ENCODE measurements at places on chromosomes 16 and 17.

DNA sequence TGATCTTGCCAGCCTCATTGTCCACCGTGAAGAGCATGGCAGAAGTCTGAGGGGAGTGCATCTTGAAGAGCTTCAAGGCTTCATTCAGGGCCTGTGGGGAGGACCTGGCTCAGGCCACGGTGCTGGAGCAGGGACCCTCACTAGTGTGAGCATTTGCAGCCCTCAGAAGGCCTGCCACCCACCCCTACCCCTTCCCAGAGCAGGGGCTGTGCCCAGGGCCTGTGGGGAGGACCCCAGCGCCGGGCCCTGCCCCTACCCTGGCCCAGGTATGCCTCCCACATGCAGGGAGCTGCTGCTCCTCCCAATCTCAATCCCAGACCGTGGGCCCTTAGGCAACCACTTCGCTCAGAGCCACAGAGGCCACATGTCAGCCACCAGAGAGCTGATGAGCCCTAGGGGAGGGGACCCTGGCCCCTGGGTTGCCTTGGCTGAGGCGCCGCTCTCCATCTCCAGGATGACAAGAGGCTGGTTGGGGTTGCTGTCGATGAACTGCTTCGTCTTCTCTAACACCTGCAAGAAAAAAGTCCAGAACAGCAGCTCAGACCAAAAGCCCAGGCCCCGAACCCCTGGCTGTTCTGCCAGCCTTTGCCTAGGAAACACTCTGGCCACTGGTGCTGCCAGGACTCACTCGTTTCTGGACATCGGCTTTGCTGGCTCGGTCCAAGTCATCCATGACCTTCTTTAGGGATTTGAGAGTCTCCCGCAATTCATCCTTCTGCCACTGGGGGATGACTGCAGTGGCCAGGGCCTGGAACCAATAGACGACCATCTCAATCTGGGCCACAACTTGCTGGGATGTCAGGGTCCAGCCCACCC lies 1.8 kb upstream of the EXOSC6 start:
- no peak overlapping the region for H3K4me3 ChIP-seq
- H3K4me1 ChIP-seq = peaks cover 11% of the 10 kb centered on the region
- no peak overlapping the region for H3K27ac ChIP-seq
- no peaks in the 10 kb centered on the region for H3K27me3 ChIP-seq
- no peaks in the 10 kb centered on the region for H3K36me3 ChIP-seq

DNA sequence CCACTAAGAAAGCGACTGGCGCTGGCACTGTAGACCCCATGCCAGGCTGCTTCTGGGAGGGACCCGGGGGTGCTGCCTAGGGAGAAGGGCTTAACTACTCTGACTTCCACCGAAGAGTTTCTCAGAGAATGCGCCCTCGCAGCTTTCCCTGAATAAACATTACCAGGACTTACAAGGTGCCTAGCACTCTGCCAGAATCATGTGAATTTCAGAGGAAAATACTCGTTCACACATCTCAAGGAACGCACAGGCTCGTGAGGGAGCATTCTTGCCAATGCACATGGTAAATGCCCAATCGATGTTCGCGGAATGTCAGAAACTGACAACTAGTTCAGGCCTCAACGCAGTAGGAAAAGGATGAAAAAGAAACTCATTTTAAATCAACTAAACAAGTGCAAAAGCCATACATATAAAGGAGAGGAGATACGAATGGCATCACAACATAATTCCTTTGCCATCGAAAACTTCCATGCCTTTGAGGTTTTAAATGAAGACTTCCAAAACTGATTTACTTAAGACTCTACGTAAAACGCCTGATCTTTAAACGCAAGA lies 999 bp downstream of the CMC2 start:
- H3K27ac ChIP-seq = peak overlapping the region; percentile 98
- H3K4me3 ChIP-seq = peak overlapping the region; percentile 81
- H3K36me3 ChIP-seq = no peaks in the 10 kb centered on the region

DNA sequence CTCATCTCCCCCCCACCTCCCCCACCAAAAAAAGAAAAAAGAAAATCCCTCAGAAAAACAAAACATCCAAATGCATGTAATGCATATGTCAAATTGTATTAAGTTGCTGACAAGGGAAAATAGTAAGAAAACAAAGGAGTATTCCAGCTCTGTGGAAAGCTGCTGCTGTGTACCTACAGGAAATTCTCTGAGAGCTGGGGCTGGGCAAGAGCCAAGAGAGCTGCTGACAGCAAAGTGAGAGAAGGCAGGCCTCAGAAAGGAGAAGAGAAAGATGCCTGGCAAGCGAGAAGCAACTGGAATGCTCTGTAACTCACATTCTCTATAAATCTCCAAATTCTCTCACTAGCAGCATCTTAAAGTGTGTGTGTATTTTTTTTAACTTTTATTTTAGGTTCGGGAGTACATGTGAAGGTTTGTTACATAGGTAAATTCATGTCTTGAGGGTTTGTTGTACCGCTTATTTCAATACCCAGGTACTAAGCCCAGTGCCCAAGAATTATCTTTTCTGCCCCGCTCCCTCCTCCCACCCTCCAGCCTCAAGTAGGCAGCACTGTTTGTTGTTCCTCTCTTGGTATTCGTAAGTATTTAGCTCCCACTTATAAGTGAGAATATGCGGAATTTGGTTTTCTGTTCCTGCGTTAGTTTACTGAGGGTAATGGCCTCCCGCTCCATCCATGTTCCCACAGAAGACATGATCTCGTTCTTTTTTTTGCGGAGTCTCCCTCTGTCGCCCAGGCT lies 24.4 kb downstream of the CNTROB start:
- H3K27ac ChIP-seq = peak overlapping the region; percentile 72
- no peaks in the 10 kb centered on the region for H3K36me3 ChIP-seq
- H3K27me3 ChIP-seq = no peaks in the 10 kb centered on the region
- no peaks in the 10 kb centered on the region for H3K4me1 ChIP-seq

DNA sequence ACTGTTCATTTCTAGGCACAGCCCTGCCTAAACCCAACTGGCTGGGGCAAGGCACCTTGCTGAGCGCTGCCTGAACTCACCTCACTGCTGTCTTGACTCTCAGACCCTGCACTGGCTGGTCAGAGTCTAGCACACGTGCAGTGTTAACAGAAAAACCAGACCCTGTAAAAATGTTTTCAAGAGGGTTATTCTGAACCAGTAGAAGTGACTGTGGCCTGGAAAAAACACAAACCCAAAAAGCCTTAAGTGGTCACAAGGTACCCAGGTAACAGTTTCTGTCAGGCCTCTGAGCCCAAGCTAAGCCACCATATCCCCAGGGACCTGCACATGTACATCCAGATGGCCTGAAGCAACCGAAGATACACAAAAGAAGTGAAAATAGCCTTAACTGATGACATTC lies 6.1 kb upstream of the EIF4A3 start:
- no peaks in the 10 kb centered on the region for H3K27me3 ChIP-seq
- no peaks in the 10 kb centered on the region for H3K36me3 ChIP-seq
- no peaks in the 10 kb centered on the region for H3K4me1 ChIP-seq

DNA sequence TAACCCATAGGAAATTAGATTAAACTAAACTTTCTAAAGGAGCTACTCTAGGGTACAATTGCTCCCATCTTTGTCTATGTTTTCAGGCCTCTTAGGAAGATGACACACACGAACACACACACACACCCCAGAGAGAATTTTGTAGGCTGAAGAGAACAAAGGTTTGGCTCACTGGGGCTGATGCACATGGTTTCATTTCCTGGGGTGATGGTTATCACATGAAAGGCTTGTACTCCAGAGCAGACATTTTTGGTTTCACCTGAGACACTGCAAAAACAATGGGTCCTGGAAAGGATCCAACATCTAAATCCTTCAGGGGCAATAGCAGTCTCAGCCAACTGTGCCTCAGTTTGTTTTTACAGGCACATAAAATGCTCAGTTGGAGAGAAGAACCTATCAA lies 62.8 kb downstream of the GRB7 start:
- H3K27me3 ChIP-seq = peaks cover 5% of the 10 kb centered on the region
- H3K27ac ChIP-seq = no peak overlapping the region

DNA sequence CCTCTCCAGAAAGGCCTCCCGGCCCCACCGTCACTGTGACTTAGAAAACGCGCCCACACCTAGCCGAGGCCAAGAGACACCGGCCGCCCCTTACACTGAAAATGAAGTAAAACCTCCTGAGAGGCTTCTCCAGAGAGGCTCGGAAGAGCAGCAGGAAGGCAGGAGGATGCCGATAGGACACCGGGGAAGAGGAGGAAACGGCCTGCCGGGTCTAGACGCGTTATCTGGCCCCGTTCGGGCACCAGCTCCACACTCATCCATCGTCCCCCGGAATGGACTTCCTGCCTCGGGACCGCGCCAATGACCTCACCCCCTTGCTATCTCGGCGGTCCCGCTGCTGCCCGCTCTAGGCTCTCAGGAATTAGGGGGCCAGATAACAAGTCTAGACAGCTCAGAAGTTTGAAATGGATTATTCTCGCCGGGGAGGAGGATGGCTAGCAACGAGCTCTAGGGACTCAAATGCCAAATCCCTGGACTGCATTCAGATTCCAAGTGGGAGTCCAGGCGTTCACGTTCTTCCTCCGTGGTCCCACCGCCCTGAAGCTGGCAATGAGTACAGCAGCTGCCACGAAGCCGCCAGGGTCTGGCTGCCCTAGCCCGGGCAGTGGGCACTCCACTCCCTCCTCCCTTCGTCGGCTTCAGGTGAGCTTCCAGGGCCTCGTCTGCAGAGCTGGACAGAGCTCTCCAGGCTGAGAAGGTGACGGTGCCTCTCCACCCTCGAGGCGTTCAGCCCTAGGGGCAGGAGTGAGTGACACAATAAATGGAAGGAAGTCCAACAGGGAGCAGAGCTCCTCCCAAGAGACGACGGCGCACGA lies 350.9 kb downstream of the FOXL1 start:
- no peaks in the 10 kb centered on the region for H3K27me3 ChIP-seq
- no peak for DNase-seq
- H3K36me3 ChIP-seq = no peaks in the 10 kb centered on the region
- H3K27ac ChIP-seq = no peak overlapping the region

DNA sequence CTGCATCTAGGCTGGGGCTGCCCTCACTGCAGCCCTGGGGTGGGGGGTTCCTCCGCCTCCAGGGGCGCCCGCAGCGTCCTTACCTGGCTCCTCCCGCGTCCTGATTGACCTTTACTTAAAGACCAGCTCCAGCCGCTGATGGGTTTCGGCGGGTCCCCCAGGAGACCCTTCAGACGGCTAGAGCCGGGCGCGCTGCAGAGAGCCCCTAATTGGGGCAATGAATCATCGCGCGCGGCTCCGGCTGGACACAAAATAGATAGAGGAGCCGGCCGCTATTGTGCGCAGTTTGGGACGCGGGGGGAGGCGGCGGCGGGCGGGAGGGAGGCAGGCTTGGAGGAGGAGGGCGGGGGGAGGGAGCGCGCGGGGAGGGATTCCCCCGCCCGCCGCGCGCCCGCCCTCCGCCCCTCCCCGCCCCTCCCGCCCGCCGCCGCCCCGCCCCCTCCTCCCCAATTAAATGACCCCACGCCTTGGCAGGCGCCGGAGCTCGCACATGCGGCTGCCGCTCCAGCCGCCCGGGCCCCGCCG lies 56.5 kb upstream of the CIBAR2 start:
- no peaks in the 10 kb centered on the region for H3K27me3 ChIP-seq
- peak overlapping the region; percentile 2 for H3K4me3 ChIP-seq
- no peaks in the 10 kb centered on the region for H3K36me3 ChIP-seq
- H3K27ac ChIP-seq = peak overlapping the region; percentile 58

- no peak overlapping the region for H3K4me3 ChIP-seq
- H3K27ac ChIP-seq = peak overlapping the region; percentile 85
- no peak for DNase-seq
- no peaks in the 10 kb centered on the region for H3K36me3 ChIP-seq
- H3K4me1 ChIP-seq = peaks cover 7% of the 10 kb centered on the region
These were observed 12.5 kb downstream of the TOM1L2 start for GRCh38 chr17:17959520-17960361.

- no peak overlapping the region for H3K4me3 ChIP-seq
- no peaks in the 10 kb centered on the region for H3K36me3 ChIP-seq
- no peak for DNase-seq
These were observed 43.1 kb downstream of the TBX4 start for GRCh38 chr17:61495161-61495857.

- H3K27me3 ChIP-seq = no peaks in the 10 kb centered on the region
- no peak overlapping the region for H3K4me3 ChIP-seq
- H3K4me1 ChIP-seq = no peaks in the 10 kb centered on the region
- DNase-seq = peak; percentile 60
- no peak overlapping the region for H3K27ac ChIP-seq
These were observed 122.3 kb downstream of the SSH2 start for GRCh38 chr17:29807520-29808361.

DNA sequence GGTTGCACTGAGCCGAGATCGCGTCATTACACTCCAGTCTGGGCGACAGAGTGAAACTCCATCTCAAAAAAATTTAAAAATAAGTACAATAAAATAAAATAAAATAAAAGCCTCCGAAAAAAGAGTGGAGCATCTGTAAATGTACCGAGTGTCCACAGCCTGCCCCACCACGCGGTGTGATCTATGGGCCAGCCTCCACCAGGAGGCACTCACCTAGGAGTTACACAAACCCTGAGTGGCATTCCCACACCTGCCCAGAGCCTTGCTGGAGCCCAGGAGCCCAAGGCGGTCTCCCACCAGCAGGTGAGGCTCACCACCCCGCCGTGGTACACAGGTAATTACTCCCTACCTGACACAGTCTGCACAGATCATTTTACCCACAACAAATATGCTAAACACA lies 183.2 kb downstream of the ZNF423 start:
- H3K4me1 ChIP-seq = no peaks in the 10 kb centered on the region
- H3K36me3 ChIP-seq = no peaks in the 10 kb centered on the region
- DNase-seq = no peak
- H3K27me3 ChIP-seq = no peaks in the 10 kb centered on the region
- no peak overlapping the region for H3K27ac ChIP-seq
- H3K4me3 ChIP-seq = no peak overlapping the region

DNA sequence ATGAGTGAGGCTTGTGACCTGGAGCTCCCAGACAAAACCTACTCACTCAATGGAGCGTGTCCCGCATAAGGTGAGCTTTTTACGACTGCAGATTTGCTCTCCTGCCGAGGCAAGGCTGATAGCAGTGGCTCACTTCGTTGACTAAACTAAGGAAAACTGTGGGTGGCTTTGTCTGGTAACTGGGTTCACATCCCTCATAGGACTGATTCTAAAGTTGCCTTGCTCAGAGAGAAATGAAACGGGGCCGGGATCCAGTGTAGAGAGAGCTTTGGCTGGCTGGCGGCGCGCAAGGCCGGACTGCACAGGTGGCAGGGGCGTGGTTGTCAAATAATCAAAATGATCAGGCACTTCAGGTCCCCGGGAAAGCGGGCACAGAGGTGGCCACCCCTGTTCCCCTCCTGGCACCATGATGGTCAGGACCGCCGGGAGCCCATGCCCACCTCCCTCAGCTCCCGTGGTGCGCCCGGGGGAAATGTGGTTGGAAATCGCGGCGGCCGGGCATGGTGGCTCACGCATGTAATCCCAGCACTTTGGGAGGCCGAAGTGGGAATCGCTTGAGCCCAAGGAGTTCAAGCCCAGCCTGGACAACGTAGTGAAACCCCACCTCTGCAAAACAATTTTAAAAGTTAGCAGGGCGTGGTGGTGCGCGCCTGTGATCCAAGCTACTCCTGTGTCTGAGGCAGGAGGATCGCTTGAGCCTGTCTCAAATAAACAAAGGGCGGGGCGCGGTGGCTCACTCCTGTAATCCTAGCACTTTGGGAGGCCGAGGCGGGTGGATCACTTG lies 26.6 kb upstream of the OR1F1 start:
- DNase-seq = no peak
- H3K27me3 ChIP-seq = no peaks in the 10 kb centered on the region
- no peaks in the 10 kb centered on the region for H3K36me3 ChIP-seq
- H3K4me1 ChIP-seq = no peaks in the 10 kb centered on the region
- H3K27ac ChIP-seq = no peak overlapping the region
